ENCODE measurements at places on chromosomes 5 and 9. TPM values are rescaled to one million over a fixed set of nuclear protein-coding genes. Genes with fewer than 3 reads are reported as not detected.

Gene PIP5K1B
- 37.8 TPM for polyA plus RNA-seq

GRCh38 chr5:174325961-174326360 lies 280.5 kb downstream of the NSG2 start:
- no peak for DNase-seq

Gene NACC2
- 19.4 TPM for polyA plus RNA-seq

DNA sequence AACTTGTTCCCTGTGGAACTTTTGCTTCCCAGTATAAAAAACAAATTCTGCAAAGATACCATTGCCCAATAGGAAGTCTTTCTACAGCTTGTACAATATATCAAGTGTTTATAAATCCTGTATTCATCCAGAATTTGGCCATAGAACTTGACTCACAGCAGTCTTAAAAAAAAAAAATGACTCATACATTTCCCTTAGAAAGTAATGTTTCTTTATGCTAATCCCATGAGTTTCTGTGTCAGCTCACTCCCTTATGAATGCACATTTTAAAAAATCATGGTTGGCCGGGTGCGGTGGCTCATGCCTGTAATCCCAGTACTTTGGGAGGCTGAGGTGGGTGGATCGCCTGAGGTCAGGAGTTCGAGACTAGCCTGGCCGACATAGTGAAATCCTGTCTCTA lies 89.3 kb upstream of the DMRT1 start:
- DNase-seq = no peak

DNA sequence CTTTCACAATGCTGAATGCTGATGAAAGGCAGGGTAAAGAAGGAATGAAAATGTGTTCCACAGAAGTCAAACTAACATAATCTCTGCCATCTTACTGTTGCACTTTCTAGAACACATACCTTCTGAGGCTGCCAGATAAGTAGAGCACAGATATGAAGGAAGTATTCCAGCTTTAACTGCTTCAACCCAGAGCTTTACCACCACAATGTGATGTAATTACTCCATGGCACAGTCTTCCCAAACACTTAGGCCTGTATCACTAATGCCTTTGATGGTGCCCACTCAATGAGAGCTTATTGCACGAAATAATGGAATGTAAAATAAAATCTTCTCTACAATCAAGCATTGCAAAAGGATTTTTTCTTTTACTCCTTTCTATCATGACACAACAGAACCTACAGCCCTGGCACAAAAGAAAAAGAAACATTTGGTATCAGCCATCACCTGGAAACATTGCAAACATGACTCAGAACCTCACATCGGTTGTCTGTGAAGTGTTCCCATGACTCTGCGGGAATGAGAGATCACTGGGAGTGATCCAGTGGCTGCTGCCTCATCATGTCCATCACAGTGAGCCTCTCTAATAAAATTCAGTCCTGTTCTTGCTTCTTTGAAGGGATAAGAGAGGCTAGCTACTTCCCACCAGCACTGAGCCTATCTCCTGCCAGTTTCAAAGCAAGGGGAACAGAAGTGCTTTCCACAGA lies 385.8 kb downstream of the EFNA5 start:
- no peak for DNase-seq

DNA sequence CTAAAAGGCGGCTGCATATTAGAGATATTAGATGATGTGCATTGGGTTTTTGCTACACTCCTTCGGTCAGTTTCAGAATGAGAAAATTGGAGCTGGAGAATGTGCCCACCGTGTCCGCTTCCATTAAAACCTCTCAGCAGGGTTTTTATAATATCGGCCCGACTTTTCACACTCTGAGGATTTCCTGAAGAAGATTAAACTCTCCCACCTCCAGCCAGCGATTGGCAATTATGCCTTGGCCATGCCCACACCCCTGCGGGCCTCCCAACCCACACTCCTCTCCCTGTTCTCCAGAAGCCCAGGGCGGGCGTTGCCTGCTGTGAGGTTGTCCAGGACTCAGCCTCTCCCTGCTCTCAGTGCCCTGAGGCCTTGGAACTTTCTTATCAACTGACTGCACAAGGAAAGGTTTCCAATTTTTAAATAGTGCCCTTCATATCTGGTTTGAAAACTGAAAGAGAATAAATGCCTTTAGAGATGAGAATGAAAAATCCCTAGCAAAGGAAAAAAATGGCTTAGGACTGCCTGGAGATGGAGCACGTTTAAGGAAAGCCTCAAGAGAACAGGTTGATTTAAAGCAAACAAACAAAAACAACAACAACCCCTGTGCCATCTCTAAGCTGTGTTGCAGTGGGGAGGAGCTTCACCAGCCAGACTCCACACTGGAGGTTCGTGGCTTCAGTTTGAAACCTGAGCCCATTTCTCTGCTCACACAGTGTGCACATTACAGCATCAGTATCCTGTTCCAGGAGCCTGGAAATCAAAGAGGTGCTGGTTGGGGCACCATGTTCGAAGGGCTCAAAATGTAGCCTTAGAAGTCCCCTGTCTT lies 292.9 kb downstream of the NSG2 start:
- peak; percentile 73 for DNase-seq

DNA sequence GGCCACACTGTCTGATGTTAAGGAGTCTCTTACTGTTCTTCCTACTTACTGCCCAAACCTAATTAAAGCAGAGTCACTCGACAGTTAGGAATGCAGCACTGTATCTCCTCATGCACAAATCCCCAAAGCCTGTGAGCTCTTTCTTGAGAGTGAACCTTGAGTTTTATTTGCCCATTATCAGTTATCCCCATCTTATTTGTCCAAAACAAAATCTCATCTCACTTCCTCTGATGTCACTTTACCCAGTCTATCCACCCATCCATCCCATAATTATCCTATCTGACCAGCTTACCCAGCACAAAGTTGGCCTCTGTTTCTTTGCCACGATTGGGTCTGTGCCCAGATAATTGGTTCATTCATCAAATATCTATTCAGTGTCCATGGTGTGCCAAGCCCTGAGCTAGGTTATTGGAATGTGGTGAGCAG lies 250.8 kb downstream of the SLIT3 start:
- no peak for DNase-seq

GRCh38 chr5:180202939-180203573 lies 6.0 kb downstream of the RASGEF1C start:
- no peak for DNase-seq

Gene PTGS1
- polyA plus RNA-seq = 4.5 TPM

GRCh38 chr9:105864248-105864898 lies 170.0 kb downstream of the TMEM38B start:
- no peak for DNase-seq

DNA sequence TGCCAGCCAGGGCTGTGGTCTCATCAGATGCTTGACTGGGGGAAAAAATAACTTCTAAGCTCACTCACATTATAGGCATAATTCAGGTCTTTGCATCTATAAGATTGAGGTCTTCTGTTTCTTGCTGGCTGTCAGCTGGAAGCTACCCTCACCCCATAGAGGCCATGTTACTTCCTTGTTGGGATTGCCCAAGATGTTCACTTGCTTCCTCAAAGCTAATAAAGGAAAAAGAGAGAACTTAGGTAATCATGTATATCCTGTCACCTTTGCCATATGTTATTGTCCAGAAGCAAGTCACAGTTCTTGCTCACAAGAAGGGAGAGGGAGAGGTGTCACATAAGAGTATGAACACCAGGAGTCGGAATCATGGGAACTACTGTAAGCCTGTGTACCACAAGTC lies 38.7 kb upstream of the ANKRD34B start:
- DNase-seq = no peak

Gene PRELID2
- 4.3 TPM for polyA plus RNA-seq

Data from right cardiac atrium (tissue), 5 donors.